ENCODE measurements at places on chromosomes 2 and 18.
A peak's percentile ranks its signal among the peaks of the same experiment; 100 is the strongest.

DNA sequence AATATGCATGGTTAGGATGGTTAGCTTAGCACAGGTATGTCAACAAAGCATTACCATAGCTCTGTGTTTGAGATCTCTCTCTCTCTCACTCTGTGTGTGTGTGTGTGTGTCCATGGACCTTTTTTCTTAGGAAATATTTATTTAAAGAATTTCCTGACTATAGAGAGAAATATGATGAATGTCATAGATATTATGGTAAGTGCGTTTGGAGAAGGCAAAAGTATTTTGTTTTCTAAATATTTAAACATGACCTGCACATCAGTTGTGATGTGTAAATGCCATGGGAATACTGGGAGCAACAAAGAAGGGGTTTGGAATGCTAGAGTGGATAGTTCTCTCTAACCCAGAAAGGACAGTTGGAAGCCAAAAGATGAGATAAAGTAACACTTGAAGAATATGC, 3.9 kb upstream of the TMEM178A start:
- DNase-seq, result no peak

DNA sequence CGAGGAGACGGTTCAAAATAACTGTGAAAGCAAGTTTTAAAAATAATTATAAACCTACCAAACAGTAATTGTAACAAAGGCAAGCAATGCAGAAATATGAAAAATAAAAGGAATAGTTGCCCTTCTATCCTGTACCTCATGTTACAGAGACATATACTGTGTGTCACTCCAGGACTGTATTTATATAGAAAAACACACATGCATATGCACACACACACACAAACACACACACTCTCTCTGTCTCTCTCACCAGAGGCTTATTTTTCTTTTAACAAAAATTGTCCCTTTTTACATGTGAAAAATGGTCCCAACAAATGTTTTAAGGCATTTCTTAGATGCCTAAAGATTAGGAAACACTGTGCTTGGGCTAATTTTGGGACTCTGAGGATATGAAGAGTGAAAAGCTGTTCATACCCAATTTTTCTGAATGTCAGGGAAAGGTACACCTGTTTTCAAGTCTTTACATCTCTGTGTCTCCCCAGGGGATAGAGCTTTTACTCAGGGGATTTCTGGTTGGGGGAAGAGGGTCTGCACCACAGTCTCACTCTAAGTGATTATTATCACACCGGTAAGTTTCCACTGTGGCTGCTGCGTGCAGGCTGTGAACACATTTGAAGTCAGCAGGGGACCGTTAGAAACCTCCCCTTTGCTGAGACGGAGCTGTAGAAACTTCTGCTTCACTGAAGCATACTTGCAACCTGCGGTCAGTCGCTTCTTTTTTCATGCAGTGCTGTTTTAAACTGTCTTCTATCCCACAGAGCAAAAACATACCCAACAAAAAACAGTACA, 51.4 kb upstream of the SPAG16 start:
- no peak for DNase-seq

DNA sequence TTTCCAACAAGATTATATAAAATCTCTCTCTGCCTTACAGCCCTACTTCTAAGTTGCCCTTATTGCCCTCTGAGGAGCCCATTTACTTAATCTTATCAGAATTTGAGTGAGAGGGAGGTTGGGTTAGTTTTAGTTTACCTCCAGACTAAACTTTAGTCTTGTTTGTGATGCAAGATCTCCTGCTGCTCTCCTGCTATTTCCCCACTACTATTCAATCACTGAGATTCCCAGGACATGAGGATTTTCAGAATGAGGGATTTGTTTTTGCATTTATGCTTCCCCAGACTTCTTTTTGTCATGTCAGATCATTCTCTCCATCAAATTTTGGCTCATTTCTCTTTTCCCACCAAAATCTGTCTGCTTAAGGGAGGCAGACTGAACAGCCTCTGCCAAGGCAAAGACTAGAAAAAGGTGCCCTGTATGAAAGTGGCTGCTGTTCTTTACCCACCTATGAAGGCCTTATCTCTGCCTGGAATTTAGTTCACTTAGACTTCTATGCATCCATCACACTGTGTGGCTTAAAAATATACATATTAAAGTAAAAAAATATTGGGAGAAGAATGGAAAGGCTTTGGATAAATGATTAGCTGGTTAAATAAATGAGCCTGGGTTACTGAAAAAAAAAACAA, 401.3 kb downstream of the PID1 start:
- DNase-seq, result no peak

DNA sequence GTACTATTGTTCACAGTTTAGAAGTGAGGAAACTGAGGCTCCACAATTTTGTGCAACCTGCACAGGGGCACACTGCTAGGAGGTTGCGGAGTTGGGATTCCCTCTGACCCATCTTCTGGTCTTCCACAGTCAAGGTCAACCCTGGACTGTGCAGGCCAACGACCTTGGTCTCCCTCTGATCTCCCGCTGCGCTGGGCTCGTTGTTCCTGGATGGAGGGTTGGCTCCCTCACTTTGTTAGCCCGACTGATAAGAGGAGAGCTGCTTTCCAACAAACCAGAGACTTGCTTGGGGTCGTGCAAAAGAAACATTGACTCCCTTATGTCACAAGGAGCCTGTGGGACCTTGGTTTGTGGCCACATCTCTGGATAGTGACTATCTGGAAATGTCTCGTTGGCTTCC, 187.6 kb downstream of the MYCN start:
- DNase-seq, result no peak

GRCh38 chr18:55587418-55588110, 428 bp downstream of the TCF4 start:
- DNase-seq, result peak; percentile 74

DNA sequence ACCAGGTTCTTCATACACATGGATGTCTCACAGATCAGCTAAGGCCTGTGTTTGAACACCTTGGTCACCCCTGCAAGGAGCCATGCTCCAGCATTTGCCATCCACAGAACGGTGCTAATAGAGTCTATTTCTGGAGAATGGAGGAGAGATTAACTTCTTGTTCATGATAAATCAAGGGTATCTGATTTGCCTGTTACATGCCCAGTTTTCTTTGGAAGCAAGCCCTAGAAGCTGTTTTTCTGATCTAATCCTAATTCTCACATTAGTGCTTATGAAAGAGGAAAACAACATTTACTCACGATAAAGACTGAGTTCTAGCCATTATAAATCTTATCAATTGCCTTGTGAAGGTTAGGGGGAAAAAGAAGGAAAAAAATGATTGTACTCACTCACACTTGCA, 119.6 kb upstream of the DTNA start:
- no peak for DNase-seq

GRCh38 chr2:8098476-8099266, 583.2 kb upstream of the ID2 start:
- no peak for DNase-seq

- DNase-seq, result no peak
Measured at GRCh38 chr18:34817636-34818035, 107.5 kb downstream of the DTNA start.

GRCh38 chr2:232058063-232058877, 96.8 kb downstream of the DIS3L2 start:
- DNase-seq, result no peak

DNA sequence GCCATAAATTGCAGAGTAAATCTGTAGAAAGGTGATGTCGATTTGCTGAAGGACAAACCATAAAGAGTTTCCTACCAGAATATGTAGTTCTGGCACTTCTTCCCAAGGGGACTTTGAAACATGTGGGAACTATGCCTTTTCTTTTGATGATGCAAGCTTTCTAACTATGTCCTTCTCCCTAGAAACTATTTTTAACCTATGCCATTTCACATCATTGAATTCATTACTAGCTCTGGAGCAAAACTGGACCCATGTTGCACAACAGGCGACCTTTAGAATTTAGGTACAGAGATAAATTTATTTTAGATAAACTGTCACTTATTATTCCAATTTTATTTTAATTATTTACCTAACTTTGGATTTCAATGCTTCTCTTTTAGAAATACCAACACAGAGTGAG, 186.5 kb downstream of the CCDC102B start:
- no peak for DNase-seq

GRCh38 chr2:28378679-28379584, 13.7 kb upstream of the FOSL2 start:
- no peak for DNase-seq

DNA sequence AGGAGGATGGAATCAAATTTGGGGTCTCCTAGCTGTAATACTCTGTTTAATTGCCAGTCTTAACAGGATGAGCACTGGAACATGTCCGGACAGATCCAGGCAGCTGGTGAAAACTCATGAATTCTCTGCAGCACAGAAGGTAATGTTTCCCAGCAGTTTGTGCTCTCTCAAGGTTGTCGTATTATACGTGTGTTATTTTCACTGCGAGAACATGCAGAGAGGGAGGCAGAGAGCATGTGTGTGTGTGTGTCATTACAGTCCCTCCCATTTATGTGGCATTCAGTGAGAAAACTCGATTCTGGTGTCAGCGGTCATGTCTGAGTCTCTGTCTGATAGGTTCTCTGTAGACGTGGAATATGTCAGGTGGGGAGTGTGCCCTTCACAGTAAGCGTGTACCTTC, 150.2 kb upstream of the POU3F3 start:
- no peak for DNase-seq

DNA sequence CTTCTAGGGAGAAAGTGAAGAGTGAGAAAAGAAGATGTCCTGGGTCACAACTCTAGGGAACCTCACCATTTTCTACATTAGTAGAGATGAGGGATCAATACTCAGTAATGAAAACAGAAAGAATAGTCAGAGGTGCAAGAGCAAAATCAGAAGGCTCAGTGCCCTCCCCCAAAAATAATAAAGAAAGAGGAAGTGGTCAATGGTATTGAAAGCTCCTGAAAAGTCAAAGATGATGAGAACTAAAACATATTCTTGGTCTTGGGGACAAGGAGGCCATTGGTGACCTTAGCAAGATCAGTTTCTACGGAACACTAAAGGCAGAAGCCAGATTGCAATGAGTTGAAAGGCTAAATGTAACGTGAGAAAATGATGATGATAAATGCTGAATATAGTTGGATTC, 24.5 kb upstream of the MYO1B start:
- no peak for DNase-seq

- DNase-seq, result no peak
Measured at GRCh38 chr2:188410504-188411235, 119.0 kb downstream of the GULP1 start.

DNA sequence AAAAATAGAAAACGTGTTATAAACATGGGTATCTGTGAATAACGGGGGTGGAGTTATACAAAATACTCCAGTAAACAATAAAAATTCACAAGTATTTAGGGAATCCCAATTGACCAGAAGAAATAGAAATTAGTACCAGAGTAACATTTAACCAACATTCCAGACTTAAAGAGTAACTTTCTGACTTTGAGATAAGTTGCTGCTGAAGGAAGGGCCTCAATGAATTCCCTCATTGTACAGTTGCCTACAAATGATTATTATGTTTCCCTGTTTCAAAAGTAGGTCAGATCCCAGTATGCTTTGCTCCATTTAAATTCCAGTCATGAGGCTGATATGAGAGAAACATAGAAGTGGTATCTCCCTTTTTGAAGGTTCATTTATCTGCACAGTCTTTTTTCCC, 88.3 kb upstream of the KCNH7 start:
- no peak for DNase-seq

DNA sequence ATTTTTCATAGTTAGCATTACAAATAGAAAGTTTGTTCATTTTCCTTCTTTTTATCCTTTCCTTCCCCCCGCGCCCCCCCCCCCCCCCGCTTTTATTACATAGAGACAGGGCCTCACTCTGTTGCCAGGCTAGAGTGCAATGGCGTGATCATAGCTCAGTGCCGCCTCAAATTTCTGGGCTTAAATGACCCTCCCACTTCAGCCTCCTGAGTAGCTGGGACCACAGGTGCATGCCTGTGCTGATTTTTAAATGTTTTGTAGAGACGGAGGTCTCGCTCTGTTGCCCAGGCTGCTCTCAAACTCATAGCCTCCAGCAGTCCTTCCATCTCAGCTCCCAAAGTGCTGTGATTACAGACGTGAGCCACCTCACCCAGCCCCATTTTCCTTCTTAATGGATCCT, 91.2 kb upstream of the ALPP start:
- DNase-seq, result no peak

DNA sequence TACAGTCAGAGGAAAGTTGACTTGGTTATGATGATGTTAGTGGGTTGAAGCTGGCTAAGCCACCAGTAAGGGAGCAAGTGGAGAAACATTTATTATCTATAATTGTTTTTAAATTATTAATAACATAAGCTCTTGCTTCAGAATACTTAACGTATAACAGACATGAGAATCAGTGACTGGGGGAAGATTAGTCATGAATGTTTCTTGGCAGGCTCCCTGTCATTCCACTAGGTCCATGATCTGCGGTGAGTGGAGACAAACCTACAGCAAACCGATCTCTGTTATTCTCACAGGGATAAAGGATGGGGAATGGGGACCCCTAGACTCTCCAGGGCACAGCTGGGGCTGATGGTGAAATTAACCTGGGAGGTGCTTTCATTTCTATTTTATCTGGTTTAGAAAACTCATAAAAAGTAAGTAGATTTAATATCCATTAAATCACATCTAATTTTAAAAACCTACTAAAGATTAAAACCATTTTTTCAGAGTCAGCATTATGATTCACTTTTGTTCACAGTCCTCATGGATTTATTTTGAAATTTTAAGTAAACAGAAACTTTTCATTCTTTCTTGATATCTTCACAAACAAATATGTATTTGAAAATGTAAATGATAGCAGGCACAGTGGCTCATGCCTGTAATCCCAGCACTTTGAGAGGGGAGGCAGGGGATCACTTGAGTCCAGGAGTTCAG, 420.3 kb downstream of the PTPRM start:
- DNase-seq, result no peak

- no peak for DNase-seq
Measured at GRCh38 chr2:168935810-168936581, 34.9 kb downstream of the G6PC2 start.

DNA sequence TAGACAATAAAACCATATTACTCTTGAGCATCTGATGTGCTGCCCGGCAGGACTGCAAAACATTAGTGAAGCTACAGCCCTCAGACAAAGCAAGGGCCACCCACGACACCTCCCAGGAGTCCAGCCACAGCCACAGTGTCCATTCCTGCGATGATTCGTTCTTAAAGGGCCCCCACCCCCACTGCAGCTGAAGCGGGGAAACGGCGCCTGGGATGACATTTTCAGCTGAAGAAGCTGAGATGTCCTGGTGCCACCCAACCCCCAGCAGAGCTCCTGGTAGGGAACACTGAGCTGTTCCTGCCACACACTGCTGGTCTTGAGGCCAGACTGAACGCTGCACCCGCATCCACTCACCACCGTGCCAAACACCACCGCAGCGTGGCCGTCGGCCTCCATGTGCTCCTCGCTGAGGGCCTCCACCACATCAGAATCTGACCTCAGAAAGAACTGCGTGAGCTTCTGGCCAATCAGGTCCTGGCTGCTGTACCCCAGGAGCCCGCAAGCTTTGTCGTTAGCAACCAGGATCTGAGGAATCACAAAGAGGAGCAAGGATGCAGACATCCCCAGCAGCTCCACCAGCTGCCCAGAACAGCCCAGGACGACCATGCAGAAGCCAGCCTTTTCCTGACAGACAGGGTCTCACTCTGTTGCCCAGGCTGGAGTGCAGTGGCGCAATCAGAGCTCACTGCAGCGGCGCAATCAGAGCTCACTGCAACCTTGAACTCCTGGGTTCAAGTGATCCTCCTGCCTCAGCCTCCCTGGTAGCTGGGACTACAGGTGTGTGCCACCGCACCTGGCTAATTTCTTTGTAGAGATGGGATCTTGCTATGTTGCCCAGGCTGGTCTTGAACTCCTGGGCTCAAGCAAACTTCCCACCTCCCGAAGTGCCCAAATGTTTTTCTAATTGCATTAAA, 9.5 kb downstream of the PASK start:
- no peak for DNase-seq

Measured in left hindlimb (tissue), 1 donor.